Activated CD4-positive, CD25-positive, alpha-beta regulatory T cell (primary cell): ENCODE measurements at places on chromosomes 7 and 10.
A peak's percentile ranks its signal among the peaks of the same experiment; 100 is the strongest.

DNA sequence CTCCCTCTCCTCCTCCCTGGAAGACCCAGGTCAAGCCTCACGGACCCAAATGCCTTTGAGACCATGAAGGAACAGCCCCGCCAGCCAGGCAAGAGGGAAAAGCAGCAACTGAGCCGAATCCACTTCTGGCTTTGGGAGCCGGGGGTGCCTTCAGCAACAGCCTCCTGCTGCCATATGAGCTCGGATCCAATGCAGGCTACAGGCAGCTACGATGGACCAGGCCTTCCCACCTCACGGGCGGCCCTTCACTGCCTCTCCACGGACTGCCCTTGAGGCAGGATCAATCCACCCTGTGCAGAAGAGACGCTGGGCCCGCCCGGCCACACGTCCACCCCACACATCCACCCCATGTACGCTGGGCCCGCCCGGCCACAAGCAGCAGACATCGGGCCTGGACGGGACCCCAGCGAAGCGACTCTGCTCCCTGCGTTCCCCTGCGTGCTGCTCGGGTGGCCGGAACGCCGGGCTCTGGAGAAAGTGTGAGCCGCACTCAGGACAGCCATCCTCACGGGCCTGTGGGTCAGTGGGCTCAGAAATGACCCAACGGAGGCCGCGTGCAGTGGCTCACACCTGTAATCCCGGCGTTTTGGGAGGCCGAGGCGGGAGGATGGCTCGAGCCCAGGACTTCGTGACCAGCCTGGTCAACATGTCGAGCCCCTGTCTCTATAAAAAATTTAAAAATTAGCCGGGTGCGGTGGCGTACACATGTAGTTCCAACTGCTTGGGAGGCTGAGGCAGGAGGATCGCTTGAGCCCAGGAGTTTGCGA, 82.0 kb downstream of the FOXL3 start:
- no peak for DNase-seq

DNA sequence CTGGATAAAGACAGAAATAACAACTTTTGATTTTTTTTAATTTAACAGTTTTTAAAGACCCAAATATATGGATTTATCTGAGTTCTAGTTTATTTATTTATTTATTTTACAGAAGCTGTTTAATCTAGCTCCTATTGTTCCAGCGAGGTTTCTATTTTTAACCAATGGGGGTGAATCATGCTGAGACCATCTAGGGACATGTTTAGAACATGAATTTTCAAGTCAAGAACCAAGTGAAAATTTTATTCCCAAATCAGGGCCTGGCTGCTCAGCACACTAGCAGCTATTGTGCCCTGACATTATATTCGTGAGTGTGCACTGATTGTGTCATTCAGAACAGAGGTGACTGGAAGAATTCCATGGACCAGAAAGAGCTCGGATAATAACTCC, 24.6 kb upstream of the MPP7 start:
- no peak for DNase-seq

GRCh38 chr7:135508883-135509588, 866 bp downstream of the CNOT4 start:
- DNase-seq = no peak

DNA sequence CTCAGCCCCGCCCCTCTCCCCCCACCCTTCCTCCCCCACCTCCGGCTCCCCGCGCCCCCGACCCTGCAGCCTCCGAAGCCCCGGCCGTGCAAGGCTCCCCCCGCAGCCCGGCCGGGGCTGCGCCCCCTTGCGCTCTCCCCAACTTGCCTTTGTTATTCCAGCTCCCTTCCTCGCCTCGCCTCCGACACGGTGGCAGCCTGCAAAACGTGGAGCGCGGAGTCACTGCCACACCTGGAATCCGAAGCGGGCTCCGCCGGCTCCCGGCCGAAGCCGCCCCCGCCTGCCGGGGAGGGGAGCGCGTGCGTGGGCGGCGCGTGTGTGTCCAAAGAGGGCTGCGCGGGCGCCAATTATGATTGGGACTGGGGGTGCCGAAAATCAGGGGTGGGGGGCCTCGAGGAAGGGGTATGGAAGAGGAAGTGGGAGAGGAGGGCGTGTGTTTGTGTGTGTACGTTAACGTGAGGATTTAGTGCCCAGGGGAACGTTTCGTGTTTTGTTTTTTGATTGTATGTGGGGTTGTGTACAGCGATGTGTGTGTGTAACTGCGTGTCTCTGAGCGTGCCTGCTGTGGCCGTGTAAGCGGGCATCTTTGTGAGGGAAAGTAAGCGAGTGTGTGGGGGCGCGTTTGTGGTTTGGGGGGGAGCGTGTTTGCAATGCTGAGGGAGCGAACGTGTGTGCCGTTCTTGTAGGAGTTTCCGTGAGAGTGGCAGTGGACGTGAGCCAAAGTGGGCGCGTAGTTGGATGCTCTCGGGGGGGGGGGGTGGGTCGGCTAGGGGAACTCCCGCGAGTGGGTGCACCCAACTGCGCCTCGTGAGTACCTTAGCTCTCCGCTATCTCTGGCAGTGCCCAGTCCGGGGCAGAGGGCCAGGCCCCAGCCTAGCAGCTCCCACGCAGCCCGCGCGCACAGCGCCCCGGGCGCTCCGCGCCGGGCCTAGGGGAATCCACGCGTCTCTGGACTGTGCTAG, 1.2 kb upstream of the ZMIZ1 start:
- peak; percentile 62 for DNase-seq

DNA sequence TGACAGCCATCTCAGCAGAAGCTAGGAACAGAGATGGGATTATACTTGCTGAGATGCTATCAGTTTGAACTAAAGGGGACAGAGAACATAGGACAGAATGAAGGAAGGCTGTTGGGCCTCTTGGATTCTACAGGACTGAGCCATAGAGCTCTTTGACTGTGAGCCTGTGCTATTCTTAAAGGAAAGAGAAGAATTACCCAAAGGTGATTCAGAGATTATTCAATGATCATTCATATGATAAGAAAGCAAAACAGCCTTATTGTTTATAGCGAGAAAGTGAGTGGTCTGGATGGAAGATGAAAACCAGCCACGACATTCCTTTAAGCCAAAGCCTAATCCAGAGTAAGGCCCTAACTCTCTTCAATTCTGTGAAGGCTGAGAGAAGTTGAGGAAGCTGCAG, 69.7 kb upstream of the NEUROD6 start:
- no peak for DNase-seq

DNA sequence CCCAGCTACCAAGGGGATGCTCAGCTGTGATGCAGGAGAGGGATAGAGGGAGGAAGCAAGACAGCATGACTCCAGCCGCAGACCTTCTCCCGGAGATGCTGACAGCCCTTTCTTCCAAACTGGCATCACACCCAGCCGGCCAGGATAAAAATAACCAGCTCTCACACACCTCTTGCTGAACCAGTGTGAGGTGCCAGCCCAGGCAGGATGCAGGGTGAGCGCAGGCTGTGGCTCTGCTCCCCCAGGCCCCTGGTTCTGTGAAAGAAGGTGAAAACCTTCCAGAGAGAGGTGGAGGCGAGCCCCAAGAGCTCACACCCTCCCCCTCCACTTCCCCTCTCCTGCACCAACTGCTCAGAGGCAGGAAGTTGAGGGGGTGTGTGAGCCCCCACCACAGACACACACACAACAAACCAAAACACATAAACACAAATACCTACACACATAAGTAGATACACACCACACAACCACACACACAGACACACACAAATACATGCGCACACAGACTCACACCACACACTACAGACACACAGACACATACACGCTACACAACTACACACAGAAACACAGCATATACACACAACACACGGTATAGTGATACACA, 4.0 kb downstream of the GPR15LG start:
- no peak for DNase-seq

GRCh38 chr10:118101501-118101900, 54.8 kb upstream of the RAB11FIP2 start:
- no peak for DNase-seq

GRCh38 chr10:95536017-95536416, 25.2 kb downstream of the SORBS1 start:
- DNase-seq = no peak

DNA sequence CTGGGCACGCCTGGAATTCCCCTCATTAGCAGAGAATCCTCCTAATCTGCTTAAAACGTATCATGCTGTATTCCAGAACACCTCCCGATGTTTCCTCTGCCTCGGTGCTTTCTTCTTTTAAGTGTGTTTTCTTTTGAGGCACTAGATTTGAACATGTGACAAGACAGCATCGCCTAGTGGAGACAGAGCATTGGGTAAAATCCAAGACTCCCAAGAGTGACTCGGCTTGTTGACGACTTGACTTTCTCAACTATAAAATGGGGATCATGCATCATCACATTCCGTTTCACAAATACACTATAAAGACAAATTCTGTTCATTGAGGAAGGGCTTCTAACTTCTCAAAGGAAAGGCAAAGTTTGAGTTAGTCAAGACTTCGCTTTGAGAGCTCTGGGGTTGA, 105.6 kb upstream of the RNF32 start:
- no peak for DNase-seq

DNA sequence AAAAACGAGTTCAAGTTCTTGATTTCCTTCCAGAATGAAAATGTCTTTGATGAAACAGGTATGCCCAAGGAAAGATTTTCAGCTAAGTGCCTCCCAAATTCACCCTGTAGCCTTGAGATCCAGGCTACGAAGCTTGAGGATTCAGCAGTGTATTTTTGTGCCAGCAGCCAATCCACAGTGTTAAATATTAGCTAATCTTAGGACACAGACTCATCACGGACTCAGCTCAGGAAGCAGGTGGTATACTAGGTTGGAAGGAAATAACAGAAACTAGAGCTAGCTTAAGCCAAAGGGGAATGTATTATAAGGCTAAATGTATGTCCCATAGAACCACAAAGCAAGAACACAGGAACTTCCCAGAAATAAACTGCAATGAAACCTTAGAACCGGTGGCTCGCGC, 151.0 kb upstream of the PRSS1 start:
- DNase-seq = no peak

- no peak for DNase-seq
These were observed 415.6 kb upstream of the FOXK1 start for GRCh38 chr7:4266270-4267040.

GRCh38 chr7:99525713-99526440, 21.4 kb downstream of the ZKSCAN5 start:
- no peak for DNase-seq

DNA sequence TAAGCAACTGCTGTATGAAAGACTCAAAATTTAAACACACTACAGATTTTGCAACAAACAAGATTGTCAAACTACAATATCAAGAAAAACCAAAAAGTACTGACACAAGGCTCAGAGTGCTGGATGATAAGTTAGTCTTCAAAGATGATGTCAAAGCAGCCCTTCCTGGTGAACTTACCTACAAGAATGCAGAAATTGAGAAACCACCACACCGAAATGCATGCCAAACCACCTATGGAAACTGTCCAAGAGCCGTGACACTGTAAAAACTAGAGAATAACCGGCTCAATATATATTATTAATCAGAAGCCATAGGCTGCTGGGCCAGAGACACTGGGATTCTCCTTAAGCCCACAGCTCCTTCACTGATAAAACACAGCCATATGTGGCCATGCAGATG, 25.3 kb downstream of the DENND11 start:
- DNase-seq = no peak

DNA sequence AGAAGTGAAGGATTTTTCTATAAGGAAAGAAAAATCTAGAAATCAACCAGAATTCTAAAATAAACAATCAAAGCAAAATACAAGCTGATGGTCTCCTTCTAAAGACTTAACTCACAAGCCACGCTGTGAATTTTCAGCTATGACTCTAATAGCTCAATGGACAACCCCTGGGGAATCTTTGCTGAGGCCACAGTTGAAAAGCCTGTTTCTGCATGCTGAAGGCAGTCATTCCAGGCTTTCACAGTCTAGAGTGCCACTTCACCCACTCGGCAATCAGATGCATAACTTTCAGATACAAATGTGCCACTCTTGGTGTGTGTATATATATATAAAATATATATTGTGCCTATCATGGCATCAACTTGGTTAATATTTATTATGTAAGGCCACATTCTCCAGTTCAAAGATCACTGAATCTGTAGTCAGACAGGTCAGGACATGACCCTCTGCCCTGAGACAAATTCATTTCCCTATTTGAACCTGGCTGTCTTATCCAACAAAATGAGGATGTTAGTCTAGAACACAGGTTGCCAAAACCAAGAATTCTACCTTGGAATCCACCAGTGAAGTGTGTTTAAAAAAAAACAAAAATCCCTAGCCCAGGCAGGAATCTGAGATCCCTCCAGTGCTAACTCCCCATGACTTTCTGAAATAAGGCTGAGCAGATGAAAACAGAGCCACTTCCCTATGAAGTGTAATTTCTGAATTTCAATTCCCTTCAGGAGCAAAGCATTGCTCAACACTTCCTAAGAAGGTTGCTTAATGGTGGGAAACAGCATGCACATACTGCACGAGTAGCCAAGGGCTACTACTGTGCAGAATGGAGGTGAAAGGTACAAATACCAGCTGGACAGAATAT, 9.9 kb downstream of the LIPA start:
- DNase-seq = no peak

DNA sequence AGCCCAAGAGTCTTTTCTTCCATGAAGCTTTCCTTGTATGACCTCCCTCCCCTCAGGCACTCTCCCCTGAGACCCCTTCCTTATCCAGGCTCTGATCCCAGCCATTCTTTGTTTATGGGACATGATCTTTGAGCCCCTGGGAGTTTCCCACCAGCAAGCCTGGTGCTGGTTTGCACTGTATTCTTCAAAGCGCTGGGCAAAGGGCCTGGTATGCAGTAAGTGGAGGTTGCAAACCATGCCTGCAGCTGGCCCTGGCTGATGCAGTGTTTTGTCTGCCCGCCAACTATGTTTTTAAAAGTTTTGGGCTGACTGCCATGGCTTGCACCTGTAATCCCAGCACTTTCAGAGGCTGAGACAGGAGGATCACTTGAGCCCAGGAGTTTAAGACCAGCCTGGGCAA, 6.8 kb upstream of the NODAL start:
- no peak for DNase-seq

DNA sequence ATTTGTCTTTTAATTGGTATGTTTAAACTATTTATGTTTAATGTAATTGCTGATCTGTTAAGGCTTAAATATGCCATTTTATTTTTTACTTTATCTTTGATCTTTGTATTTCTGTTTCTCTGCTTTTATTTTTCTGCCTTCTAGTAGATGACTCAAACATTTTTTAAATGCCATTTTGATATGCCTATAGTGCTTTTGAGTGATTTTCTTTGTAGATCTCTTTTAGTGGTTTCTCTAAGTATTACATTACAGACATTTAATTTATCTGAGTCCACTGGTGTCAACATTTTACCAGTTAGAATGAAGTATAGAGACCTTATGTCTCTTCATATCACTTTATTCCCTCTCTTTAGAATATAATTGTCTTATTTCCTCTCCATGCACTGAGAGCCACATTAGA, 32.7 kb downstream of the IL6 start:
- no peak for DNase-seq
